ENCODE measurements at places on chromosomes 4 and X. TPM values are rescaled to one million over a fixed set of nuclear protein-coding genes. Genes with fewer than 3 reads are reported as not detected.

The TLL1 gene
- total RNA-seq: 1.7 TPM

The FGF2 gene
- 4.3 TPM for total RNA-seq

The AMBN gene
- not detected for total RNA-seq

The RXFP1 gene
- not detected for total RNA-seq

The GABRB1 gene
- total RNA-seq: 2.6 TPM

The ACE2 gene
- 15.2 TPM for total RNA-seq

The CXorf49 gene
- not detected for total RNA-seq

The SLC25A5 gene
- 134 TPM for total RNA-seq

The SPP1 gene
- total RNA-seq: 15.0 TPM

The CLIC2 gene
- total RNA-seq: 12.5 TPM

The FABP2 gene
- total RNA-seq: 0.48 TPM

The OTOP1 gene
- not detected for total RNA-seq

The SSX1 gene
- not detected for total RNA-seq

The EDA gene
- 14.9 TPM for total RNA-seq

The USP27X gene
- total RNA-seq: 2.4 TPM

The STX18 gene
- total RNA-seq: 8.8 TPM

The MID1 gene
- total RNA-seq: 9.6 TPM

The TMEM47 gene
- 59.3 TPM for total RNA-seq

The CTAG1A gene
- not detected for total RNA-seq

The NAP1L5 gene
- 6.6 TPM for total RNA-seq

The NPY1R gene
- 4.4 TPM for total RNA-seq

The RBMXL3 gene
- not detected for total RNA-seq

The MAP3K15 gene
- not detected for total RNA-seq

The GRIA3 gene
- 1.0 TPM for total RNA-seq

The SLC10A4 gene
- total RNA-seq: not detected

The CXCL8 gene
- 2.6 TPM for total RNA-seq

The SGCB gene
- 34.2 TPM for total RNA-seq

The P2RY8 gene
- total RNA-seq: 0.93 TPM

The ASB12 gene
- total RNA-seq: 0.85 TPM

The NEXMIF gene
- total RNA-seq: 0.26 TPM

The TGIF2LX gene
- not detected for total RNA-seq

The NR0B1 gene
- not detected for total RNA-seq

The PRKG2 gene
- total RNA-seq: 20.7 TPM

The SHROOM4 gene
- total RNA-seq: 9.2 TPM

The GALNTL6 gene
- total RNA-seq: 0.08 TPM

The POU3F4 gene
- total RNA-seq: not detected
